M059J (cell line): ENCODE measurements at places on chromosomes 4 and X. TPM values are rescaled to one million over a fixed set of nuclear protein-coding genes. Genes with fewer than 3 reads are reported as not detected.

The GABRG1 gene
- total RNA-seq = not detected in 2 replicates

The TRPC3 gene
- 1.6 and 2.9 TPM in 2 replicates for total RNA-seq

The USP26 gene
- total RNA-seq = not detected in 2 replicates

DNA sequence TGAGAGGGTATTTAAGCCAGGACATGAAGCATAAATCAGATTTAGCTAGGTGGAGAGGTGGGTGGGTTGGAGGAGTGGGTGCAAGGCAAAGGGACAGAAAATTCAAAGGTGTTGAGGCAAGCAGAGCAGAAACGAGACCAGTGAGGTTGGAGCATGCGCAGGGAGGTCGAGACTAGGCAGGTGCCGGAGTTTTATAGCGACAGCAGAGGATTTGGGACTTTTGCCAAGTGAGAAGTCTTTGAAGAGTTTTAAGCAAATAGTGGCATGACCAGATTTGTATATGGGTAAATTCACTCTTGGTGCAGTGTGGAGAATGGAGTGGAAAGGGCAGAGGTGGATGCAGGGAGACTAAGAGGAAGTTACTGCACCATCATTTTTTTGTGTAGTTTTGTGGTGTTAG, 107.0 kb upstream of the TLR2 start:
- DNase-seq = no peak

- DNase-seq = no peak
Measured at GRCh38 chr4:118265312-118266144, 87.3 kb downstream of the PRSS12 start.

DNA sequence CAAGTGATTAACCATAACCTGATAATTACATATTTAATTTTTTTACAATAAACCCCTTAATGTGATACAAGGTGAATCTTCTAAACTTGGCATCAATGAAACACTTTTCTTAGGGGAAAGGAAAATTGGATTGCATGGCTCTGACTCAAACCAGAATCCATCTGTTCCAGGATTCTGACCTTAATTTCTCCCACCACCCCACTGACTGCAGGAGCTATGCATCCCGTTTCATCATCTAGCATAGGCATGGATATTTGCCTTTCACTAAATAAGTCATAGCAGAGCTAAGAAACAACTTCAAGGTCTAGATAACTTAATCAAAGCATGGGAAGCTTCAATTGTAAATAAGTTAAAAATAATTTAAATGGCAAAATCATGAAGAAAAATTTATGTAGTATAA, 156.3 kb downstream of the BTC start:
- no peak for DNase-seq

DNA sequence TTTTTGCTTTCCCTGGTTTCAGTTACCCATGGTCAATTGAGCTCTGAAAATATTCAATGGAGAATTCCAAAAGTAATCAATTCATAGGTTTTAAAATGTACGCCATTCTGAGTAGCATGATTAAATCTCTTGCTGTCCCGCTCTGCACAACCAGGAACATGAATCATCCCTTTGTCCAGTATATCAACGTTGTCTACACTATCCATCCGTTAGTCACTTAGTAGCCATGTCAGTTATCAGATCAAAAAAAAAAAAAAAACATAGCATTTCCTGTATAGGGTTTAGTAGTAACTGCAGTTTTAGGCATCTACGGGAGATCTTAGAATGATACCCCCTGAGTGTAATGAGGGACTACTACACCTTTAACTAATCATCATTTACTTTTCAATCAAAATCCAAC, 15.1 kb downstream of the LAMP2 start:
- DNase-seq = peak; percentile 77

DNA sequence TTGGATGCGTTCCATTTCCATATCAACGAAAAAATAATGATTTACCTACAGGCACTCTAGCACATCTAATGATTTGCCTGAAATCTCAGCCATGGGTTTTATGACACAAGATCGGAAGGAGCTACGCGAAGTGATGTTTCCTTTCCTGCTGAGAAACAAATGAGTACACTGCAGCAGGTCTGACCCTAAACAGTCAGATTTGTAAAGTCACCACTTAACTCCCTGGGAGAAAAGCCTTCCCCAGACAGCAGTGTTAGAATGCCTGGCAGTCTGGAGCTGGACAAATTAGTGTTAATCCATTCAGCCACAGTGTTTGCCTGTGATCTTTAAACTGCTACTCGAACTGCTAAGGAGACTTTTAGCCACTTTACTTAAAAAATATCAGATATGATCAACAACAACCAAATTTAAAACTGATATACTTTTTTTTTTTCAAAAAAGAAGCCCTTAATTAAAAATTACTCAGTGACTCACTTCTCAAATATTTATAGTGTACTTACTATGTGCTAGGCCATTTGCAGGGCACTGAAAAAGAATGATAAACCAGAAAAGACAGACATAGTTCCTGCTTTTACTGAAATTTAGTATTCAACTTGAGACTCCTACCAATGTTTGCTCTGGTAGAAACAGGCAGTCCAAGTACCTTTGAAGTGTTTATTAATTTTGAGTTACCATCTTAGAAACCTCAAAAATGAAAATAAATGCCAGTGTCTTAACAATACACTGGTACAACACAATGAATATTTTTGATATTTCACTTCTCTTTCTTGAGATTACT, 104.5 kb downstream of the SHISA3 start:
- DNase-seq = no peak
